Activated CD8-positive, alpha-beta memory T cell treated with anti-CD3 and anti-CD28 coated beads for 24 hours (primary cell): ENCODE measurements at places on chromosomes 16 and 17.

GRCh38 chr17:60712675-60713074, 35.0 kb downstream of the BCAS3 start:
- DNase-seq: no peak

DNA sequence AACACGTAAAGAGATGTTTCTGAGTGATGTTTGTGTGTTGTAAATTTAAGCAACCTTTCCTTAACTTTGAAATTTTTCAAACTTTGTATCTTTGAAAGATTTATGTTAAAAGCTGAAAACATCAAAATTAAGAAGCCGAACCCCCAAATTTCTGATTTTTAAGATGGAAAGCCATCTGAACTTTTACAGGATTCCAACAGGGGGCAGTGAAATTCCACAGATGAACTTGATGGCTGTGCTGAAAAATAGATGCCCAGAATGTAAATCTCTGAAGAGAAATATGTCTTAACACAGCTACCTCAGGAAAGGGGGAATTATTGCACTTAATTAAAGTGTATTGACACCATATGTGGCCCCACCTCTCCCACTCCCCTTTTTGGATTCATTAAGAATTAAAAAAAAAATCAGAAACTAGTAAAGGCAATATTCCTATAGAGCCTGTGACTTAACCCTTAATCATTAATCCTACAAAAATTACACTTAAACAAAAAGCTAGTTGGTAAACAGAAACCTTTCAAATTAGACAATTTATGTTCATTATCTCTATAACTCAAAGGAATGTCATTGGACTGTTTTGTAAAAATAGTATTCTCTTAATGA, 597.9 kb downstream of the KCNJ2 start:
- no peak for DNase-seq

- no peak for DNase-seq
Observed at GRCh38 chr17:2624292-2624731, 30.9 kb downstream of the PAFAH1B1 start.

DNA sequence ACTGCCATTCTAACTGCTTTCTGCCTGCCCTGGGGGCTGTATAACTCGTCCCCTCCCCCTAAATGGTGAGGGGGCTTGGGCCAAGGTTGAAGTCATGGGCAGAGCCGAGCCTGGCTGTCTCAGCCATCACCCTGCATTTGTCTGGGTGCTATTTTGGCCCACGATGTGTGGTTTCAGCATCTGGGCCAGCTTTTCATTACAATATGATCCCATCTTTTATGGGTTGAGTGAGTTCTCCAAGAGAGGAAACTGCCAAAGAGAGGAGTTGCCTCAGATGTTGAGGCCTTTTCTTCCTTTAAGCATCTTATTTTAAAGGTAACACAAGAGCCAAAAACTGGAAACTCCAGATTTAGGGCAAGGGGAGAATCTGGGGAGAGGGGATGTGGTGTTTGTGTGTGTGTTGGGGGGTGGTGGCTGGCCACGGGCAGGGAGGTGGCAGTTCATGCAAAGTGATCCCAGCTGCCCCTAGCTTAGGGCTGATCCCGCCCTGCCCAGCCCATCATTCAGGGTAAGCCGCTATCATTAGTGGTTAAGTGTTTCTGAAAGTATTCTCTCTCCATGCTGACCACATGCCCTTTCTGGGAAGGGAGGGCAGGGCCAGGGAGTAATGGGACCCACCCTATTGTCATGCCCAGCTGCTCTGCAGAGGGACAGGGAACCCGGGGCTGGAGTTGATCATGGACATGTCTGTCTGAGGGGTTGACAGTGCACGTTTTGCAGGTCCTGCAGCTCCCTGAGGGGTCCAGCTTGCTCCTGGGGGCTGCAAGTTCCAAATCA, 83.2 kb upstream of the CLEC18A start:
- DNase-seq: no peak

GRCh38 chr16:3129137-3130131, 5.4 kb upstream of the ZNF213 start:
- DNase-seq: peak; percentile 88

DNA sequence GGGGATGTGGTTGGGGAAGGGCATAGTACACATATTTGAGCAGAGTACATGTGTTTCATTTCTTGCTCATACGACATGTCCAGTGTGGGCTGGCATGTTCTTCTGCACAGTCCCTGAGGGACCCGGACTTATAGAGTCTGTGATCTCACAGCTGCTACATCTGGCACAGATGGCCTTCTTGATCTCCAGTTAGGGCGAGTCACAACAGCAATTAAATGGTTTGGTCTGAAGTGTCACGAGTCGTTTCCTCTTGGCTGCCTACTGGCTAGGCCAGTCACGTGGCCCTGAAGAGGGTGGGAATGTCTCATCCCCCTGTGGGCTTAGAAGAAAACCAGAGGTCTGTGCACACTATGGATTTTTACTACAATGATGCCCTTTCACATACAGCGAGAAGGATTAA, 443.6 kb downstream of the WWOX start:
- no peak for DNase-seq

DNA sequence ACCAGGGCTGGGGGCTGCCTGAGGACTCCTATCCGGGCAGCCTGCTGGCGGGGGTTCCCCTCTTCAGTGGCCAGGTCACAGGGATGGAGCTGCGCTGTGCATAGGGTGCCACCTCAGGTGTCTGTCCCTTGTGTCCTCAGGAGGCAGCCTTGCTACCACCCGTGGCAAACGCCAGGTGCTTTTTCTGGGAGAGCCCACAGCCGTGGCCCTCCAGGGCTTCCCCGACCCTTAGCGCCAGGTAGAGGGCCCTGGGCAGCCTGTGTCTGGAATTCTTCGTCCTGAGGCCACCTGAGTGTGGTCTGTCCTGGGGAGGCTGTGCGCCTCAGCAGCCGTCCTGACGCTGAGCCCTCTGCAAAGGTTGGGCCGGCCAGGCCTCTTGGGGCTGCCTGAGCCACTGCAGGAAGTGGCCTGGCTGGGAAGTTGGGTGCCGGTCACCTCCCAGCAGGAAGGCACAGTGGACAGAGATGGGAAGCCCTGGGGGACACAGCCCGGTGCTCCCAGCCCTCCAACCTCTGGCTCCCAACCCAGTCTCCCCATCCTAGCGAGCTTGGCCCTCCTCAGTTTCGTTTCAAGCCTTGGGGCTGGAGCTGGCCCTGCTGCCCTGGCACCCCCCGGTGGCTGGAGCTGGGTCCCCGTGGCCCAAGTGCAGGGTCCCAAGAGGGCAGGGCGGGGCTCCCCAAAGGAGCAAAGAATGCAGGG, 7.6 kb upstream of the BAIAP3 start:
- no peak for DNase-seq

DNA sequence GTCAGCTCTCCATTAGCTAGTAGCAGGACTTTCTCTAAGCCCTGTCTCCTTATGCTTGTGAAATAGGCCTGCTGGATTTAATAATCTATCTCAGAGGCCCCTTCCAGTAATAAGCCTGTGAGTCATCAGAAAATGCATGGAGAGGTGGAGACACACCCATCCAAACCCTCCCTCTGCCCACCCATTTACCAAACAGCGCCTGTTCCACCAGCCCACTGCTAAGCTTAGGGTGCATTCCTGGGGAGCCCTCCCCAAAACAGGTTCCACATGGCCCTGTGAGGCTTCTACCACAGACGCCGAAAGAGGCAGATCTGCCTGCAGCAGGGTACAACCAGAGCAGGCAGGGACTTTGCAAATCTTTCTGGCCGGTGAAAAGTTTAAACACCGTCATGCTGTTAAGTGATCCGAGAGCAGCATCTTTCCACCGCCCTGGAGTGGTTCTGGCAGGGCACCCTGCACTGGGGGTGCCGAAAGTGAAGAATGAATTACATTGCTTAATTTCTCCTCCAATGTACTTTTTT, 99.3 kb downstream of the GAS7 start:
- no peak for DNase-seq

- DNase-seq: no peak
Observed at GRCh38 chr16:4692460-4693295, 684 bp upstream of the NUDT16L1 start.

GRCh38 chr16:3020604-3021448, 658 bp downstream of the TNFRSF12A start:
- peak; percentile 79 for DNase-seq

DNA sequence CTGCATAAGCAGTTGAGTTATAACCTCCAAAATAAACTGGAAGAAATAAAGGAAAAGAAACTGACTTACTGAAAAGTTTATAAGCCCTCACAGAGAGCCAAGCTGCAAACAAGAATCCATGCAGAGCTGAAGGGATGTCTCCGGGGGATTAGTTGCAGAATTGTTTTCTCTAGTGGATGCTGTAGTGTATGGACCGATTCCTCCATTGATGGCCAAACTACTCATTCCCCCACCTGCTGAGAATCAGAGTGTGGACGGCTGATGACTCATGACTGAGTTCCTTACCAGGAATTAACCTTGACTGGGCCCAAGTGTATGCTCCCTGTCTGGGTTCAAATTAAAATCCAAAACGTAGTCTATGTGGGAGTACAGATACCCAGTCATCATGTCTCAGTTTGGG, 93.9 kb upstream of the CDH8 start:
- DNase-seq: no peak

DNA sequence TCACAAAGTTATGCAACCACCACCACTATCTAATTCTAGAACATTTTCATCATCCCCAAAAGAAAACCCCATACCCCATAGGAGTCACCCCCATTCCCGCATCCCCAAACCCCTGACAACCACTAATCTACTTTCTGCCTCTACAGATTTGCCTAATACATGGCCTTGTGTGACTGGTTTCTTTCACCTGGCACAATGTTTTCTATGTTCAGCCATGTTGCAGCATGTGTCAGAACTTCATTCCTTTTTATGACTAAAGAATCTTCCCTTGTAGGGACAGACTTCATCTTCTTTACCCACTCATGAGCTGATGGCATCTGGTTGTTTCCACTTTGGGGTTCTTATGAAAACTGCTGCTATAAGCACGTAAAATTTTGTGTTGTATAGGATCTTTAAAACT, 34.6 kb downstream of the CYTH1 start:
- no peak for DNase-seq
